ENCODE measurements at places on chromosomes 5 and 9.

DNA sequence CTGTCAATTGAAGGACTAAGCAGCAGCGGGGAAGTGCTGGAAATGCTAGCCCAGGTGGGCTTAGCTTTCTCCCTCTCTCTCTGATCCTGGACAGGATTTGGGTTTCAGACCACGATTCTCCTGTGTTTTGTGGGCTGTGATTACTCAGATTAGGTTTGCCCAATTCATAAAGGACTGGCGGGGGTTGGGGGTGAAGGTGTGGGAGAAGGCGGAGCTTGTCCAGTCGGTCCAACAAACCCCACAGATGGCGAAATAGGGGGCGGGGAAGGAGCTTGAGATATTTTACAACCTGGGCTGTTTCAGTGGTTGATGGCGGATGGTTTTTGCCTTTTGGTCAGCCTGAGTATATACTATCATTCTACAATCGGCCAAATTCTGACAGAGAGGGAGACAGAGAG lies 35.2 kb downstream of the PCDHAC2 start:
- DNase-seq: no peak

DNA sequence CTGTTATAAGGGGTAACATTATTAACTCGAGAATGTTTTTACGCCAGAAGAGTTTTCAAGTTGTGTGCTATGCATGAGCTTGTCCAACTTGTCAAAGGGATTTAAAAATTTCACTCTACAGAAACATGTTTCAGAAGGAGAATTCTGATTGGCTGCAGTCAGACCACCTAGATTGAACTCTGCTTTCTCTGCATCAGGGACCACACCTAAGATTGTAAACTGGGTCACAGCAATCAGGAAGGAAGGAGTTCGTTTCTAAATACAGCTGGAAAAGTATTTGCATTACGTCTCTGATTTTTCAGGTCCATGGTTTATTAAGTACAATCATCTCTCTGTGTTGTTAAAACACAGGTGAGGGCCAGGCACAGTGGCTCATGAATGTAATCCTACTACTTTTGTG lies 5.8 kb downstream of the GLRX start:
- no peak for DNase-seq

GRCh38 chr5:151695464-151695863 lies 8.7 kb upstream of the SPARC start:
- no peak for DNase-seq

- no peak for DNase-seq
Measured at GRCh38 chr9:113154471-113154870, 3.7 kb downstream of the SLC31A2 start.

- DNase-seq: no peak
Measured at GRCh38 chr5:113808956-113809355, 295.5 kb downstream of the YTHDC2 start.

GRCh38 chr5:143701493-143701892 lies 110.5 kb upstream of the HMHB1 start:
- DNase-seq: no peak

GRCh38 chr9:24351973-24352372 lies 193.7 kb downstream of the IZUMO3 start:
- DNase-seq: no peak

DNA sequence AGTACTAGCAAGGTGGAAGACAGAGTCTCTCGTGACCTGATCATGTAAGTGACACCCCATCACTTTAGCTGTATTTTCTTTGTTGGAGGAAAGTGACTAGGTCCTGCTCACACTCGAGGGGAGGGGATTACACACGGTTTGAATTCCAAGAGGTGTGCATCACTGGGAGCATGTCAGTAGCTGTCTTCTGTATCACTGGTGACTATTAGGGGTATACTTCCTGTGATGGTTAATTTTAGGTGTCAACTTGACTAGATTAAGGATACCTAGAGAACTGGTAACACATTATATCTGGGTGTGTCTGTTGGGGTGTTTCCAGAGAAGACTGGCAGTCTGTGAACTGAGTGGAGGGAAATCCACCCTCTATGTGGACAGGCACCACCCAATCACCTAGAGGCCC lies 22.5 kb downstream of the FOXD1 start:
- DNase-seq: no peak

DNA sequence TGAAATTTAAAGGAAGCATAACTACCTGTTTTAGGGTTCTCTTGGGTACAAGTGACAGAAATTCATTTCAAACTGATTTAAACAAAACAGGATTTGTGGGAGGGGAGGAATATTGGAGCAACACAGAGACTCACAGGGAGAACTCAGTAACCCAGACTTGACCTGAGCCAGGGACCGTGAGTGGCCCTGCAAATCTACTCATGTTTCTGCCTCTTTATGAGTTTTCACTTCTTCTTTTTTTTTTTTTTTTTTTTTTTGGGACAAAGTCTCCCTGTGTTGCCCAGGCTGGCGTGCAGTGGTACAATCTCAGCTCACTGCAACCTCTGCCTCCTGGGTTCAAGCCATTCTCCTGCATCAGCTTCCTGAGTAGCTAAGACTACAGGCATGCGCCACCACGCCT lies 405.6 kb upstream of the ZNF608 start:
- DNase-seq: no peak

DNA sequence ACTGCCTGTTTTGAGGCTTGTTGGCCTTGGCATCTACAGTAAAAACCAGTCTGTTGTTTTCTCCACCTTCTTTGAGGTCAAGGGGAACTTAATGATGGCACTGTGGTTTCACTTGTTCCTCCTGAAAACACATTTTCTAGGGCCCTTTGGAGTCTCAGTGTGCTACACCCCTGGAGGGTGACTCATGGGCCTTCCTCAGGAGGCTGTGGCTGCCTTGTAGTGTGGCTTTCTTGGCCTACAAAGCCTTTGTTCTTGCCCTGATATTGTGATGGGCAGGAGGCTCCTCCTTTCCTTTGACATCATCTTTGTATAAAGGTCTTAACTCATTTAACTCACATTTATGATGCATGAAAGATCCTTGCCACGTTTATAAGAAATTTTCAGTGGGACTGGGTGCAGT lies 56.3 kb upstream of the GPBP1 start:
- DNase-seq: no peak

DNA sequence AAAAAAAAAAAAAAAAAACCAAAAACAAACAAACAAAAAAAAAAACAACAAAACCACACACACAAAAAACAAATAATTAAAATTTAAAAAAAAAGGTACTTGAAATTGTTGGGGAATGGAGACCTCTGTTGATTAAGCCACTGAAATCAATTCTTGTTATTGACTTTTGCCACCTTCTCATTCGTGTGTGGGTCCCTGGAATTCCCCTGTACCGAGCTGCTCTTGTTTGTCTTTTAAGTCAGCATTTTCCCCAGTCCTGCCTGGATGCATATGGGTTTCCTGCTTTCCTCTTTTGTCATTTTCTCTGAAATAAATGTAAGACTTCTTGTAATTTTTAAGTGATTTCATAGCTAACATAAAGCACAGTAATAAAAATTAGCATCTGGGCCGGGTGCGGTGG lies 45.5 kb downstream of the GPBP1 start:
- no peak for DNase-seq

GRCh38 chr5:116375926-116376325 lies 198.7 kb downstream of the SEMA6A start:
- DNase-seq: no peak

DNA sequence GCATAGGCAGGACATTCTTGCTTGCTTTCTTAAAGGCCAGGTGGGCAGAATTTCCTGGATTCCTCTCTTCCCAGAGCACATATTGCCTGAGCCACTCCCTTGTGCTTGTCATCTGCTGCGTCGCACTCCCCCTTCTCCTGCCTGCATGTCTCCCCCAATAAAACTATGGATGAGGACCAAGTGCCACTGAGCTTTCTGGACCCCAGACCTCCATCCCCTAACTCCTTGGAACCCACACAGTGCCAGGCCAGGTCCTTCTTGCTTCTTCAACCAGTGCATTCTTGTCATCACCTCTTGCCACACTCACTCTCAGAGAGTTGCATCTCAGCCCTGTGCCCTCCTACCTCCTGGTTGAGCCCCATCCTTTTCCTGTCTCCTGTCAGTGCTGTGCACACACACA lies 157.9 kb upstream of the PANK3 start:
- no peak for DNase-seq

GRCh38 chr5:1548702-1549474 lies 25.1 kb upstream of the LPCAT1 start:
- no peak for DNase-seq

- DNase-seq: no peak
Measured at GRCh38 chr9:109973336-109973735, 193.3 kb downstream of the PALM2AKAP2 start.

GRCh38 chr5:95907740-95908706 lies 53.6 kb downstream of the ELL2 start:
- DNase-seq: no peak

GRCh38 chr5:31537349-31537748 lies 5.2 kb downstream of the C5orf22 start:
- DNase-seq: no peak

DNA sequence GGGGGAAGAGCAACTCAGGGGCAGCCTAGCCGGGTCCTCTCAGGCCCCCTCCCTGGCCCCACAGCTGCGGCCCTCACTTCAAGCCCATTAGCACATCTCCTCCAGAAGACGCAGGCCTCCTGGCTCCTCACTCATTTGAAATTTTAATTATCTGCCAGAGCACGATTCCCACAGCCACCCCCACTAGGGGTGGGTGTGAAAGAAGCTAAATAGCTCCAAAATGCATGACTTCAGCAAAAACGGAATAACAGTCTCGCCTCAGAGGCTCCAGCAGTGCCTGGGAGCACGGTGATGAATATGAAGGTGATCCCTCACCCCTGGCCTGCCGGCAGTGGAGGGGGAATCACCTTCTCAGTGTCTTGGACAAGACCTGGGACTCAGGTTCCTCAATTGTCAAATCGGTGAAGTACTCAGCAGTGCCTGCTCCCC lies 61.1 kb upstream of the HRH2 start:
- no peak for DNase-seq
